ENCODE measurements at places on chromosomes 12 and 14.

DNA sequence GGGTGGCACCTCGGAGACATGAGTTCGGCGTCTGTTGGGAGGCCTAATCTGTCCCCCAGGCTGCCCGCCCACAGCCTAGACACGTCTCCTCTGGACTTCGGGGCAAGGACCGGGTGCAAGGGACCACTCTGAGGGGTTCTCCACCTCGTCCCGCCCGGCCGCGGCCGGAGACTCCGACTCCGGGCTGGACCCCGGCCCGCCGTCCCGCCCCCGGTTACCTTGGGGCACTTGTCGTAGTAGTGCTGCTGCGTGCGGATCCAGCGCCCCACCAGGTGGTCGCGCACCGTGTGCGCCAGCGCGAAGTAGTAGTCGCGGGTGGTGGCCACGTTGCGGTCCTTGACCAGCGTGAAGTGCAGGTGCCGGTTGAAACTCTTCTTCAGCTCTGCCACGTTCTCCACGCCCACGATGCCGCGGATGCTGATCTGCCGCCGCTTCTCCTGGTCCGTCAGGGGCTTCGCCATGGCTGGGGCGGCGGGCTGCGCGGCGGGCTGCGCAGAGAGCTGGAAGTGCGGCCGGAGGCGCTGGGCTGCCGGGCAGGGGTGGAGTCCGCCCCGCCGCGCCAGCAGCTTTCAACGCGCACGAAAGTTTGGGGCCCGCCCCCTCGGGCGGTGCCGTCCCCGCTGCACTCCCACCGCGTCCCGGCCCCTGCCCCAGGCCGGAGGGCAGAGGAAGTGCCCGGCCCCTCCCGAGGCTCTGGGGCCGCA, at the start of gene PYGL:
Gene PYGL (minus strand): TSS at position 541 of the 704 bp plus-strand sequence. CDS start 80 bp downstream, at position 461.
- DNase-seq: no peak

DNA sequence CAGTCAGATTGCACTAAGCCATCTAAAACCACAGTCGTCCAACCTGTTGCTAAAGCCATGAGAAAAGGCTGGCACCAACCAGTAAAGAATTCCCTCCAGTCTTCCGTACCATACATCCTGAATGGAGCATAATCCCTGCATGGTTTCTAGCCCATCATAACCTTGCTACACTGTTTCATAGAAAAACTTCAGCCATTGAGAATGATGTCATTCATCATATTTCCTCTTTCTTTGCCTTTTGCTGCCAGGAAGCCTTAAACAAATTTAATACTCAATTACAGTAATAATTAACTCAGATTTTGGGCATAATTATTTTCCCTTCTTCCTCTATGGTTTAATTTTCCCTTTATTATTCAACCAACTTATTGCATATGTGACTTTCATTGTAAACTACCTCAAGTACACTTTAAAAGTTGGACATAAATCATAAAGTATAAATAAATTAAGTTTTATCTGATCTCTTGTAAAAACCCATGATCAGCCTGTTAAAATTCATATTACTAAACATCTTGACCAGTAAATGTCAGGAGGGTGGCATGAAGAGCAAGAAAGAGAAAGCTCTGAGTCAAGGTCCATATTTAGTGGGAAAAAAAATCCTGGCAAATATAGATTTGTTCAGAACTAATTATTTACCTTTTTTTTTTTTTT, 264.7 kb downstream of the ZFP36L1 start:
- DNase-seq: no peak

GRCh38 chr14:61145034-61145902, 135.9 kb downstream of the TMEM30B start:
- DNase-seq: no peak

- no peak for DNase-seq
These were observed 431.8 kb downstream of the DPF3 start for GRCh38 chr14:72462056-72462455.
